RWPE2 (cell line): ENCODE measurements at places on chromosomes 12 and 14.

DNA sequence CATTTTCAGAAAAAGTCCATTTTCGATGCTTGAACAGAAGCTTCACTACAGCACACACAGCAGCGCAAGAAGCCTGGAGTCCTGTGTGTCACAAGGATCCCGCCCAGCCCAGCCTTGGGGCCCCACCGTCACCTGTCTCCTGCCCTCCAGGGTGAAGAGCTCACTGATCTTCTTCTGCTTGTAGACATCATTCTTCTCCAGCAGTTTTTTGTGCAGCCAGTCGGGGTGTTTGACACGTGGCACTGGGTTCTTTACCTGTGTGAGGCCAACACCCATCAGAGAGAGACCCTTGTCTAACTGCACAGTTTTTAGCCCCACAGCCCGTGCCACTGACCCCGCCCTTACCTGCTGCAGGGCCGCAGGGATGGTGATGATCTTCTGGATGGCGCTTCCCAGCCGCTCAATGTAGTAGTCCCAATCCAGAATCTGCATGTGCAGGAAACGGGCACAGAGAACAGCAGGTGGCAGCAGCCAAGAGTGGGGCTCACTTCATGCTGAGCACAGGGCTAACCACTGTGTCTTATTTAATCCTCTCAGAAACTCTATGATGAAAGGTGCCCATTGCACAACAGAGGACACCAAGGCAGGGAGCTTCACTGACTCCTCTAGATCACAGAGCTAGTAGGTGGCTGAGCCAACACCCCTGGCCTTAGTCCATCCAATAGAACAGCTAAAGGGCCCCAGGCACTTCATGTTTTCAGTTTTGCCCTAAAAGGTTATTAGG lies 30.0 kb downstream of the POLE start:
- no peak for DNase-seq

- DNase-seq, result no peak
Measured at GRCh38 chr14:100820957-100821356, 5.0 kb upstream of the MEG3 start.

DNA sequence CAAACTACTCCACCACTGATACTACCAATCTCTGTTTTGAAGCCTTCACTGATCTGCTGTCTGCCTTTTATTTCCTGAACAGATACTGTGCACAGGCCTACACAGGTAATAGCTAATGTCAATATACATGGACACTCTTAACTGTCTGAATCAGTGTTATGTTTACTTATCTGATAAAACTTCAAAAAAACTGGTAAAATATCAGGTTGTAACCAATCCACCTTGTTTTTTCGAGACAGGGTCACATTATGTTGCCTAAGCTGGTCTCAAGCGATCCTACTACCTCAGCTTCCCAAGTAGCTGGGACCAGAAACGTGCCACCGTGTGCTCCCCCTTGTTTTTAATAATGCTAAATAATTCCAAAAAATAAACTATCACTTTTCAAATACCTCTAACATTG lies 43.5 kb downstream of the HECTD1 start:
- DNase-seq, result no peak

DNA sequence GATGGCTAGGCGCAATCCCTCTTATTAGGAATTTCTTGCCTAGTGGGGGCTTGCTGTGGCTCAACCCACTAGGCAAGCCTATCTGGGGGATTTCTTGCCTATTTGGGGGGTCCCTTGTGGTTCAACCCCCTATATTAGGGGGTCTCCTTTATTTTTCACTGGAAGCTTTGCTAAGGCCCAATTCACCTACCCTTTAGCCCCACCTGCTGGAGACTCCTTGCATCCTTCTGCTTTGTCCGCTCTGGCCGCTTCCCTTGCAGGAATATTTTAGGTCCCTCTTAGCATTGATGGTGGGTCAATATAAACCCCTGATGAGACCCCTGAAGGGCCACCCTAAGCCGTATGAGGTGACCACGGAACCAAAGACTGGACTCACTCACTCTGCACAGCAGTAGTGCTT lies 1552.1 kb downstream of the AACS start:
- no peak for DNase-seq

DNA sequence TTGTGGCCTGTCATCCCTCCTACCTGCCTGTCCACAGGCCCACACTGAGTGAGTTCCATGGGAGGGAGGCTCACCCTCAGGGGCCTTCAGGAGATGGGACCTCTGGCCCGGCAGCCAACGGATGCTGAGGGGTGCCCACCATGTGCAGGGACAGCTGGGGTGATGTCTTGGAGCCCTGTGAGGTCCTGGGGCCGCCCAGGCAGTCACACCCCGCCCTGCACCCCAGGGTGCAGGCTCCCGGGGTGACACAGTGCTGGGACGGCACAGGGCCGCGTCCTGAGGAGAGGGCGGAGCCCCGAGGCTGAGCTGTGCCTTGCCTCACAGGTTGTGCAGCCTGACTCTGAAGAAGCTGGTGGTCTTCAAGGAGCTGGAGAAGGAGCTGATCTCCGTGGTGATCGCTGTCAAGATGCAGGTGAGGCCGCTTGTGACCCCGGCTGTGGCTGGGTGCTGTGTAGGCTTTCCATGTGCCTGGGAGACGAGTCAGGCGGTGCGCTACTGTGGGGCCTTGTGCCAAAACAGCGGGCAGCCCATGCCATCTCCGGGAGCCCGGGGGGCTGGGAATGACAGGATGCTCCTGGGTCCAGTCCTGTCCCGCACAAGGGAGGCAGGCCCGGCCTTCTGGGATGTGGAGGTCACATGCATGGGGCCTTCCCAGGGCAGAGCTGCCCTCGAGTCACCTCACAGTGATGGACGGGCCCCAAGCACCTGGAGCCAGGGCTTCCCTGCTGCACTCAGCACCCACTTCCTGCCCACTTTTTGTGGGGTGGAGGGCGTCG lies 33.8 kb downstream of the PACS2 start:
- DNase-seq, result peak; percentile 74

DNA sequence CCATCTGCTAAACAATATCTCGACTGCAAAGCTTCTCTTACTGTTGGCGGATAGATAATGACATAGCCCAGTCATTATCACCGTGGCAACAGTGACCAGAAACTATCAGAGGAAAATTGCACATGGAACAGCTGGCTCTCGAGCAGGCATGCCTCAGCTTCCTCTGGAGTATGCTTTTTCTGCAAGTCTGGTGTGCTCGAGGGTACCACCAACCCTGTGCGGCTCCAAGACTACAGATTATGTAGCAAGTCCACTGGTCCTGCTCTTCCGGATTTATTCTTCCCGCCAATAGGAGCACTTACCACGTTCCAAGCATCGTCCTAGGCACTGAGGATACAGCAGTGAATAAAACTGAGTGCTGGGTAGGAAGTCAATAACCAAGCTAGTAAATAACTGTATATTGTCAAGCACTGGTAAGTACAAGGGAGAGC lies 1.4 kb upstream of the GLRX5 start:
- DNase-seq, result peak; percentile 20

DNA sequence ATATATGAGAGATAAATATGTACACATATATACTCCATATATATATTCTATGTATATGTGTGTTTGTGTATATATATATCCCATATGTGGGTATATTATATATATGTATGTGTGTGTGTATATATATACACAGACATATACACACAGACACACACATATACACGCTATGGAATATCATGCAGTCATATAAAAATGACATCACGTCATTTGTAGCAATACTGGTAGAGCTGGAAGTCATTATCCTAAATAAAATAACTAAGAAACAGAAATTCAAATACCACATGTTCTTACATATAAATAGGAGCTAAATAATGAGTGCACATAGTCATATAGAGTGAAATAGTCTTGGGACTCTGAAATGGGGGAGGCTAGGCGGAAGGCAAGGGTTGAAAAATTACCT lies 1000.2 kb downstream of the LRFN5 start:
- DNase-seq, result no peak

DNA sequence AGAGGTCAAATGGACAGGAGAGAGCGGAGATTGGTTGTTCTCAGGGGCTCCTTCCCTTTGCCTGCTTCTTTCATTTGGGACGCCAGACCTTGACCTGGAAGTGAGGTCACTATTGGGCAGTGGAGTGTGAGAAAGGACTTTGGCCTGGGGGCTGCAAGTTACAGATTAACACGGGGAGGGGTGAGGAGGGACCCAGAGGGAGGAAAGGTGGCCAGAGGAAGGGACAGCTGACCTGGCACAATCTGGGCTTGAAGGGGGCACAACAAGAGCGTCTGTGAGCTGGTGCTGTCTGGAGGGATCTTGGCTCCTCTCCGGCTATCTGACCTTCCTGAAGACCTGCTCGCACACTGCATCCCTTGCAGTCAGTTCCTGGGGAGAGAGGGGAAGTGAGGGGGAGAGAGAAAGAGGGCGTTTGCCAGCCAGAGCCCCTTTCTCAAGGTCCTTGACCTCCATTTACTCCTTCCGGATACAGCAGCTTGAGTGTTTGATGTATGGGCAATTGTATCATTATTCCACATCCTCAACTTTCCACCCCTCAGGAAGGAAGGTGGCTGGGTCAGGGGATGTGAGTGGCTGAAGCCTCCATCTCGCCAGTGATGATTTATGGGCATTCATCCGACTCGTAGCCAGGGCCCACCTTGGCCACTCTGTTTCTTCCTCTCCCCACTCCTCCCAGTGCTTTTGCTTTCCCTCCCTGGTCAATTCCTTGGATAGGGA lies 4.7 kb downstream of the RBP5 start:
- DNase-seq, result no peak

DNA sequence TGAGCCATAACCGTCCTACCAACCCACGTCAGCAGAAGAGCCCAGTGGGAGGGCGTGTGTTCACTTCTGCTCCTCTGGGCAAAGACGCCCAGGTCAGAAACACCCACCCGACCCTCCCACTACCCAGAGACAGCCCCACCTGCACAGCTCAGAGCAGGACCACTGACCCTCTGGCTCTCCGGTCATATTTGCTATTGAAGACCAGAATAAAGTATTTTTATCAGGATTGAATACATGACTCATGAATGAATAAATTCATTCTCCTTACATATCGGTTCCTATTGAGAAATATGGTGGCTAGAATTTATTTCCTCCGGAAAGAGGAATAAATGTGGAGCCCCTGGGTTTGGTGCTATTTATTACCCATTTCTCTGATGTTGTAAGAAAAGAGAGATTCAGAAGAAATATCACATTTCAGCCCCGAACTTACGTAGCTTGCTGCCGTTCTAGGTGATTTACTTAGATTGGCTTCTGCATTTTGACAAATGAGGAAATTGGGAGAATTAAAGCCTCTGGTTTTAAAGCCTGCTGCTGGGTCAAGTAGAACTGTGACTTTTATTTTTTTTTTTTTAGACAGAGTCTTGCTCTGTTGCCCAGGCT lies 36.4 kb upstream of the P2RX7 start:
- DNase-seq, result no peak

- no peak for DNase-seq
Measured at GRCh38 chr12:62263966-62264365, 3.8 kb downstream of the USP15 start.

DNA sequence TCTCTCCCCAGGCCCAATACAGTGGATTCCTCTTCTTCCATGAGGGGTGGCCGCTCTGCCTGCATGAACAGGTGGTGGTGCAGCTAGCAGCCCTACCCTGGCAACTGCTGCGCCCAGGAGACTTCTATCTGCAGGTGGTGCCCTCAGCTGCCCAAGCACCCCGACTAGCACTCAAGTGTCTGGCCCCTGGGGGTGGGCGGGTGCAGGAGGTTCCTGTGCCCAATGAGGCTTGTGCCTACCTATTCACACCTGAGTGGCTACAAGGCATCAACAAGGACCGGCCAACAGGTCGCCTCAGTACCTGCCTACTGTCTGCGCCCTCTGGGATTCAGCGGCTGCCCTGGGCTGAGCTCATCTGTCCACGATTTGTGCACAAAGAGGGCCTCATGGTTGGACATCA lies 3.8 kb downstream of the ARHGEF40 start:
- DNase-seq, result no peak

GRCh38 chr12:65248656-65249633 lies 29.5 kb upstream of the MSRB3 start:
- no peak for DNase-seq

- no peak for DNase-seq
Measured at GRCh38 chr12:118841588-118841987, 139.8 kb upstream of the SRRM4 start.
